ENCODE measurements at places on chromosomes 7 and 10.
A peak's percentile ranks its signal among the peaks of the same experiment; 100 is the strongest.

DNA sequence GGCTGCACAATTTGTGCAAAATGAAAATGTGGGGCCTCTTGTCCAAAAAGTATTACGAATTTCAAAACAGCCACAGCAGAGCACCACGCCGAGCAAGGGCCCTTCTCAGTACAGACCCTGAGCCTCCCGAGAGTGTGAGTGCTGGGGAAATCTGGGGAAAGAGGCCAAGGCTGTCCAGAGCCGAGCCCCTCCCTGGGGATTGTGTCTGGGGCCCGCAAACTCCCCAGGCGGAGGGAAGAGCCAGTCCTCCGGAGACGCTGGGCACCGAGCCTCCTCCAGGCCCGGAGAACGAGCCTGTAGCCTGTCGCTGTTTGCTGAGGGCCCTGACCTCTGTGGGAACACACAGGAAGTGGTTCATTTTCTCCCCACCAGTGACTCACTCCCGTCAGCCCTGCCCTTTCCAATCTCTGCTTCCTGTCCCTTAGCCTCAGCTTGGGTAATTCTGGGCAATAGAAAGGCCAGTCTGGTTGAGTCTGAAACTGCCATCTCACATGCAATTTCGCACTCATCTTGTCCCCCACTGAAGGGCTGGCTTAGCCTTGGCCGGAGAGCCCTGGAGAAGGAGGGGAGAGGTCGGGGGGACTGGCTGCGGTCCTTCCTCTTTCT is 19.5 kb upstream of the GNA12 start:
- DNase-seq, result peak; percentile 42

DNA sequence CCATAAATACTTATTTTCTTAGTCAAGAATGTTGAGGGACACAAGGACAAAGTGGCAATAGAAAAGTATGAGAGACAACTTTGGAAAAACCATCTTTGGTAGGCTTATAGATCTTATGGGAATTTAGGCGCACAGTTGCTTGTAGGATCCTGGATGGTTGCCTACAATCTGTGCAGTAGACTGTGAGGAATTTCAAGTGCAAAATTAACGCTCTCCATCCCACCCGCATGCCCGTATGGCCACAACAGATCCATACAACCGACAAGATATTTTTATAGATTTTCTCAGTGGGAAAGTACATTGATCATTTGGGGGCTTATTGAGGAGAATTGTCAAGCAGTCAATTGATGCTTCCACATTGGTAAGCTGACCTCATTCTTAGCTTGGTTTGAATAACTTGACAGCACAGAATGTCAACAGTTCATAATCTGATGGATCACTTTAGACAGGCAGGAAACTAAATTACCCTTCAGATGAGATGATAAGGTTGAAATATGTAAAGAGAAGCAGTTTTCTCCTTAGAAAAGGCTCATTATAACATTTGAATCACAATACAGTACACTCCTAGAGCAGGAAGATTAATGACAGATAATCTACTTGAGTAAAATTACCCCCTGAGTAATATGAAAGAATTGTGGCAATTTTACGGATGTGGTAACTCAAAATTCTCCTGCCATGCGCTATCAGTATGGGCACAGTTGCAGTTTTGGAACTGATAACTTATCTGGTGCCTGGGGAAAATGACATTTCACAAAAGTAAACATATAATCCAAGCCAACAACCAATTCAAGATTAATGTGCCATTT is 479.7 kb downstream of the KIF20B start:
- no peak for DNase-seq

- no peak for DNase-seq
Measured at GRCh38 chr10:24469993-24470392, 253.7 kb downstream of the ARHGAP21 start.

- DNase-seq, result no peak
Measured at GRCh38 chr10:8705415-8705814, 650.9 kb downstream of the GATA3 start.

GRCh38 chr7:101934618-101935017 is 117.2 kb downstream of the CUX1 start:
- no peak for DNase-seq

DNA sequence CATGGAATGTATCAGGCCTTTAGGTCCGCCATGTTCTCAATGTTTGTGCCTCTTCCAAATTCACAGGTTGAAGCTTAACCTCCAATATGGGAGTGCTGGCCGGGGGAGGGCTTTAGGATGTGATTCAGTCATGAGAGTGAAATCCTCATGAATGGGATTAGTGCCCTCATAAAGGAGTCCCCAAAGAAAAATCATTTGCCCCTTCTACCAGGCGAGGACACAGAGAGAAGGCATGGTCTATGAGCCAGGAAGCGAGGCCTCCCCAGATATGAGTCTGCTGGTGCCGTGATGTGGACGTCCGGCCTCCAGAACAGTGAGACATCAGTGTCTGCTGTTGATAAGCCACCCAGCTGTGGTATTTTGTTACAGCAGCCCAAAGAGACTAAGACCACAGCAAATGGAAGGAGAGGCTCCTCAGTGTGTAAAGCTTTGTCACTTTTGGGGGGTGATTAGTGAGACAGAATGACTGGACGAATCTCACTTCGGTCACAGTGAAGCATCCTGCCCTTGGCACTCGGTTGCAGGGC is 231.3 kb upstream of the KLF6 start:
- DNase-seq, result no peak

- no peak for DNase-seq
Measured at GRCh38 chr7:41027428-41028115, 675.3 kb downstream of the INHBA start.

DNA sequence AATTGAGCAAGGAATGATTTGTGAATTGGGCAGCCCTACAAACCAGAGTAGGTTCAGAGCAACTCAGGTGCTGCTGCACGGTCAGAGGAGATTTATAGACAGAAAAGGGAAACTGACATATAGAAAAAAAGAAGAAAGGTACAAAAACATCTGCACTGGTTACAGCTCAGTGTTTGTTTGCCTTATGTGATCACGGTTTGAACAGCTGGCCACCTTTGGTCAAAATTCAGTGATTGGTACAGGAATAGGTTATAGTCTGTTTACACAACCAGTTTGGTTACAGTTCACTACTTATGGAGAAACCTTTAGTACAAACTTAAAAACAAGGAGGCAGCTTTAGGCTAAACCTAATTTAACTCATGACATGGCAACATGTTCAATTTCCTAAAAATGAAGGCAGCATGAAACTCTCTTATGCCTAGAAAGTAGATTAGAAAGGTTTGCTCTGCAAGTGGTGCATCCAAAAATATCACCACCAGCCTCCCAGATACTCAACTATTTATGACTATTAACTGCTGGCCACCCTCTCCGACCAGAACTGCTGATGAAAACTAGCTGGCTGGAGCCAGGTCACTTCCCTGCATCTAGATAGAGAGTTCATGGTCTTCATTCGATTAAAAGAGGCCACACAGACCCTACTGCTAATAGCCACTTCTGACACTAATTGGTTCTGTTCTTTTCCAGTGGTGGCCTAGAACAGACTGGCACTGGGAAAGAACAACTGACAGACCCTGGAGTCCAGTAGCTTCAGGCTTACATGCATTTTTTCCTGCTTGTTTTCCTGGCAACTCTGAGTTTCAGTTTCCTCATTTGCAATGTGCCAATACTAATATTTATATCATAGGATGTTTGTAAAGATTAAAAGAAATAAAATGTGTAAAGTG is 548.0 kb downstream of the CCSER2 start:
- no peak for DNase-seq
